Activated CD4-positive, alpha-beta T cell treated with anti-CD3 and anti-CD28 coated beads for 4 hours (primary cell): ENCODE measurements at places on chromosomes 6 and 20.

DNA sequence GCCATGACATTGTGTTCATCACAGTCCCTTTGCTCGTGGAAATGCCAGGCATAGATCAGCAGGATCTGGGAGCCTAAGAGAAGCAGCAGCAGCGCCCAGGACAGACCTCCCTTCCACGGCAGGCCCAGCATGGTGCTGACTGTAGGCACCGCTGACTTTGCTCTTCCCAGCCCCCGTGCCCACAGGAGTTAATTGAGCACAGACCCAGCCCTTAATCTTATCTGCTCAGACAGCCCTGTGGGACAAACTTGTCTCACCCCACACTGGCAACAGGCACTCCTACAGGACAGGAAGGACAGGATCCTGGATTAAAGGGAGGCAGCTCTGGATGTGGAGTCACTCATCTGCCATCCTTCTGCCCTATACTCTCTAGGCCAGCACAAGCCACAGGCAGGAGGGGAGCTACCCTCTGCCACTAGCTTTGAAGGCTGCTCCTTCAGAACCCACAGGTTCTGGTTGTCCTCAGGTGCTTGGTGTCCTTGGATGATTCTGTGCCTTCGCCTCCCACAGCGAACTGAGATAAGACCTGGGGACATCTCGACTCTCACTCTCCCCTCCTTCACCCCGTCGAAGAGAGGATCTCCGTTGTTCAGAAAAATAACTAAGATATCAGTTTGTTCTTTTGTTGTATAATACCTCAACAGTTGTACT, at the start of gene CST9L:
Gene CST9L (minus strand): TSS at position 165 of the 651 bp plus-strand sequence. CDS start 34 bp downstream, at position 131.
- DNase-seq = no peak

DNA sequence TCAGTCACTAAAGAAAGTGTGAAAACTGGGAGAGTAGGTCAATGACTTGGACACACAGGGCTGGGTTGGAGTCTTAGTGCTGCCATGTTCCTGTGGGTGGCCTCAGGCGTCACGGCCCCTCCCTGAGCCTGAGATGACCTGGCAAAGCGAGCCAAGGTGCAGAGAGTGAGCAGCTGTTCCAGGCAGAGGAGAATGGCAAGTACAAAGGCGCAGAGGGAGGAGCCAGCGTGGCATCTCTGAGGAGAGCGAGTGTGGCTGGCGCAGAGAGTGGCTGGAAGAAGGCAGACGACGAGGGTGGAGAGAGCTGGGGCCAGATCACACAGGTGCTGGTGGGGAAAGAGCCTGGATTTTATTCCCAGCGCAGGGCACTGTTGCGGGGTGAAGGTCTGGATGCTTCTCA, 20.6 kb upstream of the CHMP4B start:
- no peak for DNase-seq

DNA sequence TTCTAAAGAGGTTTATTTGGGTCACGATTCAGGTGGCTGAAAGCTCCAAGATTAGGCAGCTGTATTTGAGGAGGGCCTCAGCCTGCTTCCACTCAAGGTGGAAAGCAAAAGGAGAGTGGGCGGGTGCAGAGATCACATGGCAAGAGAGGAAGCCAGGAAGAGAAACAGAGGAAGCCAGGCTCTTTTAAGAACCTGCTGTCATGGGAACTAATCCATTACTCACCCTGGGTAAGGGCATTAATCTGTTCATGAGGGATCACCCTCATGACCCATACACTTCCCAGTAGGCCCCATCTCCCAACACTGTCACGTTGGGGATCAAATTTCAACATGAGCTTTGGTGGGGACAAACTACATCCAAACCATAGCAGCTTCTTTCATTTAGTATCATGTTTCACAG, 53.9 kb downstream of the DHX35 start:
- DNase-seq = no peak

- DNase-seq = no peak
Measured at GRCh38 chr6:159695984-159696383, 2.9 kb upstream of the SOD2 start.

GRCh38 chr20:44743916-44744655, 1.6 kb upstream of the KCNK15 start:
- DNase-seq = no peak

DNA sequence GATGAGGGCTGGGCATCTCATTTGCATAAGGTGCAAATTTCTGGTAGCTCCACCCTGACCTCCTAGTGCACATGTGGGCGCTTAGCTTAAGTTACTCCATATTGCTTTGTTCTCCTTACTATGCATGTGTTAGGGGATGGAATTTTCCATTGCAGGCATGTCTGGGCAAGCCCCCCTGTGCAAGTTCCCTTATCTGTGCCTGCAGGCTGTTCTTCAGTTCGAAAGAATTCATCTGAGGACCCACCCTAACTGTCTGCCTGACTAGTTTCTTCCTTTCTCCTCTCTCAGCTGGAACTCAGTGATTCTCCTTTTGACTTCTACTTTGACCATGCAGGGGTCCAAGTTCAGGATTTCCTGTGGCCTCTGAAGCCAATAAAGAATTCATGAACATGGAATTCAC, 30.2 kb downstream of the CCDC170 start:
- no peak for DNase-seq

DNA sequence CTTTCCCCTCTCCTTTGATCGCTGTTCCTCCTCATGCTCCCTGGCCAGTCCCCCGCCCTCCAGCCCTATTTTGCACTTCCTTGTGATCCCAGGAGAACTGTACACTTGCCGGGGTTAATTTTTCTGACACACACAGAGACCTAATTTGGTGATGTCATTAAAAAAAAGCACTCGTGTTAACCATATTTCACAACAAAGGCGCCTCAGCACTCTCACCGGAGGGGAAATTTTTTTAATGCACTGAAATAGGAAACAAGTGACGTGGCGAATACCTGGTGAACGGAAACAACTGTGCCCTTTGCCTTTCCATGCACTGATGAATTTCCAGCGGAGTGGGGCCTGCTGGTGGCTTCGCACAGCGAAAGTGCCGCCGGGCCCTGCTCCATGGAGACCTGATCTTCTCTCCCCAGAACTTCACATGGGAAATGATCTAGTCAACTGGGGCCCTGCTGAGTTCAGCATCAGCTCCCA, 53.9 kb upstream of the TAGAP start:
- peak; percentile 76 for DNase-seq

- DNase-seq = peak; percentile 61
Measured at GRCh38 chr6:42929821-42930360, 611 bp downstream of the CNPY3 start.

- no peak for DNase-seq
Measured at GRCh38 chr6:53439556-53439955, 90.8 kb upstream of the ELOVL5 start.

DNA sequence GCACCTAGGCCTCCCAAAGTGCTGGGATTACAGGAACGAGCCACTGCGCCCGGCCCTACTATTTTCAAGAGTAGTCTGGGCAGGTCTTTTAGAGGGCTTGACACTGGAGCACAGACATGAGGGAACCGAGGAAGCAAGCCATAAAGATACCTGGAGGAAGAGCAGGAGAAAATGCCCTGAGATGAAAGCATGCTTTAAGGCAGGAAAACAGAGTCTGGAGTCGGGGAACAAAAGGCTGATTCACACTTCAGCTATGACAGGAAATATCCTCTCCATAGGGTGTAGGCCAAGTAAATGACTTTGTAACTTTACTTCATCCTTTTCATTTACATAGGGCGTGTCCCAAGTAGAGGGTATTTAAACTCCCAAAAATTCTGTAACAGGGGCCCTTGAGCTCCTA, 4.3 kb upstream of the SERINC3 start:
- no peak for DNase-seq

GRCh38 chr6:56934876-56935275, 20.0 kb upstream of the BEND6 start:
- no peak for DNase-seq

DNA sequence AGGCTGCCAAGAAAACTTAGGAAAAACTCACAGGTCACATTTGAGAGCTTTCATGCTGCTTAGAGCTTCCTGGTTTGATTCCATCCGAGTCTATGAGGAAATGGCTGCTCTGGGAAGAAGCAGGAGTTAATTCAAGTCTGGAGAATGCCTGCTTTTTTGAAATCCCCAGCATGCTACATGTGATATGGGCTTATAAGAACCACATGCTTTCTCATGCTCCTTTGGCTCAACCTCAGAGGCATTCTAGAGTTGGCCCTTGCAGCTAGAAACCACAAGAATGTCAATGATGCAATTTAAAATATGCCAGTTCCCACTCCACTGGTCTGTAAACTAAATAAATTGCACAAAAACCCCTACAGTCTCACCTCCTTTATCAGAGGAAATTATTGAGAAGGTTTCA, 142.9 kb upstream of the OLIG3 start:
- DNase-seq = no peak

DNA sequence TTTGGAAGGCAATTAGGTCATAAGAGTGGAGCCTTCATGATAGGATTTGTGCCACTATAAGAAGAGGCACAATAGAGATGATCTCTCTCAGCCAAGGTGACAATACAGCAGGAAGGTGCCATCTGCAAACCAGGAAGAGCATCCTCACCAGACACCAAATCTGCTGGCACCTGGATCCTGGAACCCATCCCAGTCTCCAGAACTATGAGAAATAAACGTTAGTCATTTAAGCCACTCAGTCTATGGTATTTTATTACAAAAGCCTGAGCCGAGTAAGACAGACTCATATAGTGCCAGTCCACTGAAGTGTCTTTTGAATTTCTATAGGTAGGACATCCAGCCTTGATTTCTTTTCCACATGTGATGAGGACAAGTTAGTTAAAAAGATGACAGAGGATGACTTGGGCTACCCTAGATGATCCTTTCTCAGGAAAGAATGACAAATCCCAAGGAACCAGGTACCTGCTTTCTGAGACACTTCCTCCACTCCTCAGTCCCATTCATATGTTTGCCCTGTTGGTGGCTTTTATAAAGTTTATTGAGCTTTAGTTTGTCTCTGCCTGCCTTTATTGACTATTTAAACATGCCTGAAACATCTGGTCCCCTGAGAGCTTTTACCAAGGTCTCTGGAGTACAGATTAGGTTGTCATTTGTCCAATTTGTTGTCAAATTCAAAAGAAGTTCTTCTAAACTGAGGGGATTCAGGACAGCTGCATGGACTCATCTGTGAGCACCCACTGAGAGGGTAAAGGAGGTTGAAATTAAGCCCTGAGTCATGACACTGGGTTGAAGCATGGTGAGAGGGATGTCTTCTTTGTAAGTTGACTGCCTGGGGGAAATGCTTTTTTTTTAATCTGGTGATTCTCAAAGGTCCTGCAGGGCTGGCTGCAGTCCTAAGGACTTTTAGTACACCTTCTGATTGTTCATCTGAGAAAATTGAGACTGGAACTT, 165.0 kb upstream of the PLCB4 start:
- DNase-seq = no peak

- peak; percentile 53 for DNase-seq
Measured at GRCh38 chr6:135182071-135183001, 1.2 kb downstream of the MYB start.

DNA sequence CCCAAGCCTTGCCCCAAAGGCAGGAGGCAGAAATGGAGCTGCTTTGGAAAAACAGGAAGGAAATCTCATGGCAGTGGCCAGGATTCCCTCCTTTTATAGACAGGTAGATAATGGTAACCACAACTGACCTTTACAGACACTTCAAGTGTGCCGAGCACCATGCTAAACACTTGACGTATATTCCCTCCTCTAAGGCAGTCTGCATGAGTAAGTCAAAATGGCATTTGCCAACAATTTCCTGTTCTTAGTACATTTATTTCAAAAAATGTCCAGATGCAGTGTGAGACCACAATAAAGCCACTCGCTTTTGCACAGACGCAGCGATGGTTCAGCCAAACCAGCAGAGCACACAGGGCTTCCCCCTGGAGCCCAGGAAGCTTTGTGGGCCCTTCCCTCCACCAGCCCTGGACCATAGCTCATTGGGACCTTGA, 16.5 kb upstream of the GPR6 start:
- no peak for DNase-seq

GRCh38 chr6:167027772-167028171, 28.6 kb downstream of the CEP43 start:
- DNase-seq = no peak

GRCh38 chr6:8400663-8401062, 34.7 kb downstream of the SLC35B3 start:
- no peak for DNase-seq

- no peak for DNase-seq
Measured at GRCh38 chr6:110101885-110102284, 77.6 kb downstream of the WASF1 start.

GRCh38 chr20:21096321-21097043, 9.7 kb downstream of the LINC00237 start:
- DNase-seq = no peak

GRCh38 chr6:30685157-30686008, 1.1 kb downstream of the PPP1R18 start:
- peak; percentile 17 for DNase-seq

- DNase-seq = no peak
Measured at GRCh38 chr20:34921436-34921835, 34.2 kb downstream of the GSS start.

DNA sequence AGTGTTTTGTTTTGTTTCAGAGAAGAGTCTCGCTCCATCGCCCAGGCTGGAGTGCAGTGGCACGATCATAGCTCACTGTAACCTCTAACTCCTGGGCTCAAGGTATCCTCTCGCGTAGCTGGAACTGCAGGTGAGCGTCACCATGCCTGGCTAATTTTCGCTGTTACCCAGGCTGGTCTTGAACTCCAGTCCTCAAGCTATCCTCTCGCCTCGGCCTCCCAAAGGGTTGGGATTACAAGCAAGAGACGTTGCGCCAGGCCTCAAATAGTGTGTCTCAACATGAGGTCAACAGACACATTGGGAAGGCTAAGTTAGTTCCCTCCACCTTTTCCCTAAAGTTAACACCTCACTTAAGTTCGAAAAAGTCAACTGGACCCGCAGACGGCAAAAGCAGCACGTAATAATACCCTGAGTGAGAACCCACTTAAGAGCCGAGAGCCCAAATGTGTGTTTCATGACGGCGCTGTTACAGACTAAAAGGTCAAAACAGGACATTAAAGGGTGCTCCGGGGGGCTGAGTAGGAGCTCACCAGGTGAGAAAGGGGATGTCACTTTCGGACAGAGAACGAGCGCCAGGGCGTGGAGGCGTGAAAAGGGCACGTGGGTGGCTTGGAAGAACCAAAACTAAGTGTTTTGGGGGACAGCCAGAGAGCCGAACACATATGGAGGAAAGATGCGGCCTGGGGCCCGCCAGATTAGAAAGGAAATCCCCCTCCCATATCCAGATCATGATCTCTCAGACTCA, 499 bp downstream of the TTI1 start:
- DNase-seq = no peak

- DNase-seq = no peak
Measured at GRCh38 chr6:40713002-40713719, 126.0 kb upstream of the LRFN2 start.

DNA sequence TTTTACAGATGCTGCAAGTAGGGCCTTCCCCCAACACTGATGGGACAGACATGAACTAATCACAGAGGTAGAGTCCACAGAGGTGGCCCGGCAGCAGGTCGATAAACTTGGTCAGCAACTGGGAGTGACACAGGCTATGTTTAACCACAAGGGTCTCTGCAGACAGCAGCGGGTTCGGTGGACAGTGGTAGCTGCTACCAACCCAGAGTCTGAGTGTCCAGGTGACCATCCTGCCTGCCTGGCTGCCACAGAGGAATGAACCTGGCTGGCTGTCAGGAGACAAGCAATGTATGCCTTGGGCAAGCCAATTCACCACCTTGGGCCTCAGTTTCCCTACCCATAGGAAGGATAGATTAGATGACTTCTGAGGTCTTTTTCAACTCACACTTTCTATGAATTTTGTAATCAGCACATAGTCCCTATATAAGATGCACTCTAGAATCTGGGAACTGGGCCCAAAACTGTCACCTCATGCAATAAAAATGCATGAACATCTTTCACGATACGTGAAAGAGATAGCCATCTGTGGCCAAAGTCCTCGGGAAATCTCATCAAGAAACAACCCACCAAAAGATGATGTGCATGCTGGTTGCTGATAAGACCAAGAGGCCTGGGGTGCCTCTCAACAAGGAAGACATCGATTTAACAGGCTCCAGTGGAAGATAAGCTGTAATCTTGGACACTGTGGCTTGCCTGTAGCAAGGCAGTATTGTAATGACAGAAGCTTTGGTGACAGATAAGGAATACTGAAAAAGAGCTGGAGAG, 30.5 kb downstream of the MDGA1 start:
- no peak for DNase-seq
